ENCODE measurements at places on chromosomes 4 and X.
A peak's percentile ranks its signal among the peaks of the same experiment; 100 is the strongest.

DNA sequence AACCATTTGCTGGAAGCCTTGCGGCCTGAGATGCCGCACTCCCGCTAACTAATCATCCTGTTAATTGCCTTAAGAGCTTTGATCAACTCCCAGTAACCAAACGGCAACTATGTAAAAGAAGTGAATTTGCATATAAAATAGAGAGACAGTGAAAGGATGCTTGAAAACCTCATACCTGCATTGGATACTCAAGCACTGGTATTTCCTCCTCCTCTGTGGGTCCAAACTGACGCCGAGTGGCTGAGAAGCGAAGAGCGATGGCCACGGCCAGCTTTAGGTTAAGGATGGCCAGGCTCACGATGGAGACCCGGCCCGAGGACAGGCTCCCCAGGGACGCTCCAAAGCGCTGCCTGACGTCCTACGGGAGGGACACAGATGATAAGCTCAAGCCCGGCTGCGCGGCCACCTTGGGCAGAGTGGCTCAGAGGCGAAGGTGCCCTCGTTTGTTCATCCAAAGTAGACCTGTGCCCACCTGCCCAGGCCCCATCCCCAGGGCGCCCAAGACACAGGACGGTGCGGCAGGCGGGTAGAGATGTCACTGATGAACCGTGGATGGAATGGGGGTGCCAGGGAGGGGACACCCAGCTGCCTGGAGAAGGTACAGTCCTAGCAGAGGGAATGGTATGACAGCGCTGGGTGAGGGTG is 43.6 kb downstream of the ACOX3 start:
- no peak for DNase-seq

GRCh38 chr4:27293831-27294230 is 433.2 kb downstream of the STIM2 start:
- DNase-seq = no peak

DNA sequence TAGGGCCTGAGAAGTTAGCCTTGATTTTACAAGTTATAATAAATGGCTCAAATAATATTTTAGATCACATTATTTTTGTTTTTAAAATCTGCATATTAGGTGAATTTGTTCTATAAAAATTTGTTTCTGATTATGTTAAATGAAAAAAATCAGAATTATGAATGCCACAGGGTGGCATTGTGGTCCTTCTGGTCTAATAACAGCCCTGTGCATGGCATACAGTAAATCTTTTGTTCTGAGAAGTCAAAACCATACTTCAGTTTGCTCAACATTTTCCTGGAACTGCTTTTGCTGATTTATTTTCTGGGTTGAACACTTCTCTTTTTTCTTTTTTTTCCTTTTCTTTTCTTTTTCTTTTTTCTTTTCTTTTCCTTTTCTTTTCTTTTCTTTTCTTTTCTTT is 101.0 kb upstream of the UBQLN2 start:
- DNase-seq = no peak

DNA sequence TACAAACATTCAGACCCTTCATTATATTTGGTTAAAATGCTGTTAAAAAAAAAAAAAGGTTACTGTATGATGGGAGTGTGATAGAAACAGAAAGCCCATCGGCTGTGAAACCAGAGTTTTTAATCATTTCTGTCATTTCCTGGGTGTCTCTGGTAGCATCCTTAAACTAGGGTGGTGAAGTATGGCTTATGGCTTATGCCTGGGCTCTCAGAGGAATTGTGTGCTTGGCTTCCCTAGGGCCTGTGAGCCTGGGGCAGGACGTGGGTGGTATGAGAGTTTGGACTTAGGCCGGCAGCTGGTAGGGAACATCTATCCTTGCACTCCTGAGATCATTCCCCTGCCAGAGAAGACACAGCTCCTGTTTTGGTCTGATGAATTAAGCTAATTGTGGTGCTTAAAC is 52.2 kb downstream of the DCUN1D4 start:
- no peak for DNase-seq

DNA sequence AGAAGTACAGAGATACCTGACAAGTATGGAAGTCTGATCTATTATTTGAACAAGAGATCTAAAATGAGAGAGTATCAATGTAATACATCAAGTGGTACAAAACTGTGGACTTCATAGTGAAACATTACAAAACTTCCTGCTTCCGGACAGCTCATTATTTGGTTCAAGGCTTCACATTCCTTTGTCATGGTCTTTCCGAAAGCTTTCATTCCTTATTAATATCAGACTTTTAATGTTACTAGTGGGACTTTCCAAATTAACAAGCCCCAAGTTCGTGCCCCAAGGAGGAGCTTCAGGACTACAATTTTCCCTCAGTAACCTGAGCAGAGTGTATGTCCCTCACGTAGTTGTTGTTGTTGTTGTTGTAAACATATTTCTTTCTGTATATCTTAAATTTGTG is 1.2 kb downstream of the CHIC2 start:
- no peak for DNase-seq

DNA sequence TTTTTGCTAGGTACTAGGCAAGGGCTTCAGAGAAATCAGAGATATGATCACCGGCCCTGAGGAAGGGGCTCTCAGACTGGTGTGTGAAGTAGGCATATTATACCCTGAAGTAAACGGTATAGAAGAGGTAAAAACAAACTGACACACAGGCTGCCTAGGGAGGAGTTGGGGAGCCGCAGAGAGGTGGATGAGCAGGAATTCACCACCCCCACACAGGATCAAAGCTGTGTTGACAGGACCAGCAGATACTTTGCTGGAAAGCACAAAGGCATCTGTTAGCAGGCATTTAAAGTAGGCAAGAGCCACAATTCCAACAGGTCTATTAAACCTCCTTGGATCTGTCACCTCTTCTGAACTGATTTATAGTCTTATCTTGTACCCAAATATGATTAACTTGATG is 71.8 kb upstream of the GPR34 start:
- peak; percentile 44 for DNase-seq

GRCh38 chr4:14607001-14607400 is 395.3 kb upstream of the CPEB2 start:
- DNase-seq = no peak

DNA sequence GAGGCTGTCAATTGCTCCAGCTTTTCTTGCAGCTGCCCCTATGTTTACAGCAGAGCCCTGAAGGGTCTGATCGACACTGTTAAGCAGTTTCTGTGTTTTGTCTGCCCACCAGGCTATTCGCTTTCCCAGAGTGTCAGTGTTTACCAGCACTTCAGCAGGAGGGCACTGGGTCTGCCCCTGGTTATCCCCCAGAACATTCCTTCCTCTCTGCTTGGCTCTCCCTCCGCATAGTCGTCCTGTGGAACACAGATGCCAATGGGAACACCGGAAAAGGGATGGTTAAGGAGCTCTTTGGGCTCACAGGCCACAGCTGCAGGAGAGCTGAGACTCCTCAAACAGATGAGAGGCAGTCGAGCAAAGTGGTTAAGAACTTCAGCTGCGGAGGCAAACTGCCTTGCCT is 71.3 kb upstream of the FBXW7 start:
- DNase-seq = peak; percentile 59

DNA sequence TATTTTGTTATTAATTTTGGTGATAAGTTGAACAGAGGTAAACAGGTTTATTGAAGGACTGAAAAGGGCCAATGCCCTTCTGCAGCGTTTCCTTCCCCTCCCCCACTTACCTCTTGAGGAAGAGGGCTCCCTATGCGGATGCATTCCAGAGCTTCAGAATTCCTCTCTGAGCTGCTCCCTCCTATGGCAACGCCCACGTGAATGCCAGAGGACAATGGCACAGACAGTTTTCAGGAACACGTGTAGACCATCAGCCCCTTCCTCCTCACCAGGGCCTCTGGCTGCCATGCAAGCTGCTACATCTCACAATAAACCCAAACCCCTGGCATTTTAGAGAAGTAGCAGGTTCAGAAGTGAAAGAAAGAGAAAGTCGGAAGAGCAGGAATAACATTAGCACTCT is 127.9 kb downstream of the CHRDL1 start:
- DNase-seq = peak; percentile 91

DNA sequence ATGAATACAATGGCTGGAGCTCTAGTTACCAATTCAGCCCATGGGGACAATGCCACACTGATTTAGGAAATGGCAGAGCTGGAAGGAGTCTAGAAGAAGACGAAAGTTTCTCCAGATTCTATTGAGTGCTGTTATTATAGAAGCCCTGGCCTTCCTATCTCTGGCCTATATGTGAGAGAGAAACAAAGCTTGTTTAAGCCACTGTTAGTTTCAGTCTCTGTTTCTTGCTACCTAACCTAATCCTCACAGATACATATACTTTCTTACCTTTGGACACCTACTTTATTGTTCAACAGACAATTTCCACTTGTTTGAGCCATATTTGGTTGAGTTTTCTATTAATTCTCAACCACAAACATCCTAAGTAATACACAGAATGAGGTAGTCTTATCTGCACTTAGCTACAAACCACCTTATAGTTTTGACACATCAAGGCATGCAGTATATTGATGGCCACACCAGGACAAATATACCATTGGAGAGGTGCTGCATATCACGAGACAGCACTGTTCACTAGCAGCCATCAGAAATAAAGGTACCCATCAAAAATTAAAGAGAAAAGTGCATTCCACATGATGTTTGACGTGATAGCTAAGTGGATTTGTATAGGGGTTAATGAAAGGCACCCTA is 190.2 kb downstream of the SMIM20 start:
- no peak for DNase-seq

DNA sequence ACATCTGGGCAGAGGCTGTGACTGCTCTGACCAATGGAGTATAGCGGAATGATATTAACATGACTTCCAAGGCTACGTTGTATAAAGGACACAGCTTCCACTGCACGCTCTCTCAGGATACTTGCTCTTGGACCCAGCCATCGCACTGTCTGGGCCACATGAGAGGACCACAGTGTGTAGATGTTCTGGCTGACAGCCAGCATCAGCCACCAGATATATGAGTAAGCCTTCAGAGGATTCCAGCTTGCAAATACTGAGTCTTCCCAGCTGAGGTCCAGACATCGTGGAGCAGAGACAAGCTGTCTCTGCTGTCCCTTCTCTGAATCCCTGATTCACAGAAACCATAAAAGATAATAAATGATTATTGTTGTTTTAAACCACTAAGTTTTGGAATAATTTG is 146.8 kb upstream of the USP9X start:
- no peak for DNase-seq

DNA sequence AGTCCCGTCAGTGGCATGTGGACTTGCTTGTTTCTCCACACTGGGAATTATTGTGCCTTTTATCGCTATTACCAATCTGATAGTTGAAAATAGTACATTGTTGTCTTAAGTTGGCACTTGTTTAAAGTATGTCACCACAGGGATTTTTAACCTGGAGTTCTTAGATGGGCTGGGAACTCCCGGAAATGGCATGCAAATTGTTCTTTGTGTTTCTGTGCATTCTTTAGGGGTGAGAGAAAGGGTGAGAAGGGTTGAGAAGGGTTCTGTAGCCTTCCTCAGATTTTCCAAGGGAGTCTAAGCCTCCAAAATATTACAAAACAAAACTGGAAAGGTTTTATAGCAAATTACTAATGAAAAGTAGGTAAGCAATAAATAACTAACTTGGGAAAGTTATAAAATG is 176.9 kb downstream of the ZIC3 start:
- DNase-seq = peak; percentile 46

GRCh38 chr4:181959121-181959520 is 284.1 kb upstream of the TENM3 start:
- no peak for DNase-seq

DNA sequence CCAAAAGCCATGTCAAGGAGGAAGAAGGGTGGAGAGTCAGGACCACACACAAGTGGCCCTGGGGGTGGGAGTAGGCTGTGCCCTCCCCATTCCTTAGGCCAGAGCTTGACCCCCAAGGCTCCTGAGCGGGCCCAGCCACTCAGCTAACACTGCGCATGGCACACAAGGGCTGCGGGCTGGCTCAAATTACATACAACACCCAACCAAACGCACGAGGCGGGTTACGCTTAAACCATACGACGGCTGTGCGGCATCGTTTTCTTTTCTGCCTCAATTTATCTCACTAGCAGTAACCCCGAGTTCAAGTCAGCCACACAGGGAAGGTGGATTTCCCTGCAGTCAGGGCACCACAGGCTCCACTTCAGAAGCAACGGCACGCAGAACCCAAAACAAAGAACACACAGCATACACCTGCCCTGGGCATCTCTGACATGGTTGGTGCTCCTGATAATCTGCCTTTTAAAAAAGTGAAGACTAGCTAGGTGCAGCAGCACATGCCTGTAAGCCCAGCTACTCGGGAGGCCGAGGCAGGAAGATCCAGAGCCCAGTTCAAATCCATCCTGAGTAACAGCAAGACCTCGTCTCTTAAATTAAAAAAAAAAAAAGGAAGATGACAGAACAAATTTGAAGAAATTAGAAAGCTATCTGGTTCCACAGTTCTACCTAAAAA is 2.9 kb downstream of the GAK start:
- DNase-seq = no peak

DNA sequence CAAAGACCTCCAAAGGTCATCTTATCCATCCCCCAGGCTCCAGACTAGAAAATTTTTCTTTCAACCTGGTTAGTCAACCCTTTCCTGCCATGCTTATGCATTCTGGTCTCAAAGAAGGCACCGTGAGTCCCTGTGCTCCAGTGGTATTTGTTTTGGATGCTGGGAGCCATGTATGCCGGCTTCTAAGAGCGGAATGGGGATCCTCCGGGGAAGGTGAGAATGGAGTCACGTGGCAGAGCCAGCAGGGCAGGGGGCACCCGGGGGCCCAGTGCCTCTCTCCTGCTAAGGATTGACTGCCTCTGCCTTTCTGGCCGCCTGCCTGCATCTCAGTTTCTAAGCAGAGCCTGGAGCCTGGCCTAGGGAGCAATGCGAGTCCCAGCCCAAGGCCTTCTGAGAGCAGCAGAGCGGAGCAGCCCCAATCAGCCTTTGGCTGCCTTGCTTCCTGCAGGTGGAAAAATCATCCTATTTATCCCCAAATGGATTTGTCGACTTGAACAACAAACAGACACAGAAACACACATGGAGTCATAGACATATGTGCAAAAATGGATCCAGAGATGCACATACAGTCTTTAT is 141.0 kb downstream of the PJA1 start:
- DNase-seq = no peak

GRCh38 chr4:10731162-10731561 is 46.6 kb upstream of the CLNK start:
- no peak for DNase-seq

DNA sequence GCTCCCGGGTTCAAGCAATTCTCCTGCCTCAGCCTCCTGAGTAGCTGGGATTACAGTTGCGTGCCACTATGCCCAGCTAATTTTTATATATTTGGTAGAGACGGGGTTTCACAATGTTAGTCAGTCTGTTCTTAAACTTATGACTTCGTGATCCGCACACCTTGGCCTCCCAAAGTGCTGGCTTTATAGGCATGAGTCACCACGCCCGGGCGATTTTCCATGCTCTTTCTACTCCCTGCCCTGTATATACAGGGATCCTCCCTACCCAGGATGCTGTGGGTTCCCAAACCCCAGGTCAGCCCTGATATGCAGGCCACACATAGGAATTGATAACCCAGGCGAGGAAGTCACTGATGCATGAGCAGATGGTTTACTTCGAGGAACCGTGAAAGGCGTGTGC is 31.4 kb downstream of the SSX5 start:
- DNase-seq = no peak

- peak; percentile 13 for DNase-seq
These were observed 124.6 kb downstream of the DCHS2 start for GRCh38 chr4:154366956-154367355.

GRCh38 chrX:123993326-123993725 is 31.8 kb downstream of the STAG2 start:
- DNase-seq = no peak
